Osteoblast (primary cell): ENCODE measurements at places on chromosomes 2 and 18. TPM values are rescaled to one million over a fixed set of nuclear protein-coding genes. Genes with fewer than 3 reads are reported as not detected.

- H3K4me3 ChIP-seq, result peak overlapping the region; percentile 13
- peak; percentile 32 for DNase-seq
Observed at GRCh38 chr2:102082571-102083392, 59.8 kb upstream of the IL1R1 start.

DNA sequence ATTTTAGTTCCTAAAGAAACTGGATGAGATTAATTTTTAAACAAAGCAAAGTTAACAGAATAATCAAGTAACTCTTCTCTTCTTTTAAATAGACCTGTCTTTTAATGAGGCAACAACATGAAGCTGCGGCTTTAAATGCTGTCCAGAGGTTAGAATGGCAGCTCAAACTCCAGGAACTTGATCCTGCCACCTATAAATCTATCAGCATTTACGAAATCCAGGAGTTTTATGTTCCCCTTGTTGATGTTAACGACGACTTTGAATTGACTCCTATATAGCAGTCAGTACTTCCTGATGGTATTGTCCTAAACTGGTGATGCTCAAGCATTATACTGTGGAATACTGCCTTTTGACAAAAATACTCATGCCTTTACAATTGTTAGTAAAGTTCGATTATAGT lies 53.7 kb upstream of the TWSG1 start:
- H3K4me1 ChIP-seq, result no peaks in the 10 kb centered on the region
- peaks cover 8% of the 10 kb centered on the region for H3K36me3 ChIP-seq
- H3K4me3 ChIP-seq, result no peak overlapping the region
- H3K27ac ChIP-seq, result no peak overlapping the region
- no peaks in the 10 kb centered on the region for H3K27me3 ChIP-seq

GRCh38 chr2:13001408-13001807 lies 284.7 kb downstream of the TRIB2 start:
- DNase-seq, result no peak
- H3K4me3 ChIP-seq, result no peak overlapping the region
- H3K27ac ChIP-seq, result no peak overlapping the region
- H3K27me3 ChIP-seq, result no peaks in the 10 kb centered on the region

DNA sequence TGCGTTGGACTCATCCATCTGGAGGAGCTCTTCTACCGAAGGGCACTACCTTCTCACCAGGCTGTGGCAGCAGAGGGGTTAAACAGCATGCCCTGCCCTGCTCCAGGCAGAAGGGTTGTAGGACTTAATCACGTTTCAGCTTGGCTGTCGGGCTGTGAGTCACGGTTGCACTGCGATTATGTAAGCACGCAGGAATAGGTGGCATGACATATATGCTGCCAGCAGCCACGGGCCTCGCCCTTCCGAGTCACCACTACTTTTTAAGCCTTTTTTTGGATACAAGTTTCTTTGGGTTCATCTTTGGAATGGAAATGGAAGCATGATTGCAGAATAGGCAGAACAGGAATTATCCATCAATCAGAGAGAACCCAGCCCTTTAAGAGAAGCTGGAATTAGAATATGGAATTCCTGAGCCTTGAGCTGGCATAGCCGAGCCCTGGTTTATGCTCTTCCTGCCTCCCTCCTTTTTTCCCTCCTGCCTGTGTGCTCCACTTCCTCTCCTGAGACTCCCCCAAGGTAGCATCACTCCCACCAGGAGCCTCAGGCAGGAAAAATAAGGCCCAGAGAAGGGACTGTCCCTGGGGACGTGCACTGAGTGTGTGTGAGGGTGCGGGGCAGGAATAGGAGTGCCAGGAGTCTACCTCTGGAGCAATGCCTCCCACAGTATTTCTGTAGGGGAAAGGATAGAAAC lies 86.8 kb downstream of the SEMA4F start:
- DNase-seq, result peak; percentile 85
- H3K27ac ChIP-seq, result peak overlapping the region; percentile 70
- peaks cover 30% of the 10 kb centered on the region for H3K4me1 ChIP-seq

DNA sequence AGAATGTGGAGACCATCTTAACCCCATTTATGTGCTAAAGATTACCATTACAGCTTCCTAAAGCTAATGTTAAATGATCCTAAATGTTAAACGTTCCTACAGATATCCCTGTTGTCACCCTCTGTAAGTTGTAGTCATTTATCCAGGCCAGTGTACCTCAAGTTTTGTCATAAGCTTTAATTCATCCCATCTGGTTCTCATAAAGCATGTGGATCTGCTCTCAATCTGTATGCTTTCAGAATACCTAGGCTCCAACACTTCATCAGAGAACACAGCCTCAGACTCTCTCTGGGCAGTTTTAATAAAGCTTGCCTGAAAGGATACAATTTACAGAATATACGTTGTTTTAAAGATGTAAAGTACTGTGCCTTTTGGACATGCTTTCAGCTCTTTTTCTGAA lies 4.2 kb upstream of the CCDC178 start:
- H3K27me3 ChIP-seq, result peaks cover 6% of the 10 kb centered on the region
- no peaks in the 10 kb centered on the region for H3K36me3 ChIP-seq
- H3K27ac ChIP-seq, result no peak overlapping the region
- no peaks in the 10 kb centered on the region for H3K4me1 ChIP-seq
- H3K4me3 ChIP-seq, result no peak overlapping the region
- no peak for DNase-seq

- DNase-seq, result no peak
- H3K4me1 ChIP-seq, result no peaks in the 10 kb centered on the region
- H3K27me3 ChIP-seq, result no peaks in the 10 kb centered on the region
Observed at GRCh38 chr2:23131066-23131575, 253.9 kb upstream of the KLHL29 start.

- peaks cover 62% of the 10 kb centered on the region for H3K36me3 ChIP-seq
- no peaks in the 10 kb centered on the region for H3K4me1 ChIP-seq
- no peaks in the 10 kb centered on the region for H3K27me3 ChIP-seq
- no peak overlapping the region for H3K4me3 ChIP-seq
- no peak for DNase-seq
Observed at GRCh38 chr2:191359133-191359532, 113.9 kb downstream of the MYO1B start.

DNA sequence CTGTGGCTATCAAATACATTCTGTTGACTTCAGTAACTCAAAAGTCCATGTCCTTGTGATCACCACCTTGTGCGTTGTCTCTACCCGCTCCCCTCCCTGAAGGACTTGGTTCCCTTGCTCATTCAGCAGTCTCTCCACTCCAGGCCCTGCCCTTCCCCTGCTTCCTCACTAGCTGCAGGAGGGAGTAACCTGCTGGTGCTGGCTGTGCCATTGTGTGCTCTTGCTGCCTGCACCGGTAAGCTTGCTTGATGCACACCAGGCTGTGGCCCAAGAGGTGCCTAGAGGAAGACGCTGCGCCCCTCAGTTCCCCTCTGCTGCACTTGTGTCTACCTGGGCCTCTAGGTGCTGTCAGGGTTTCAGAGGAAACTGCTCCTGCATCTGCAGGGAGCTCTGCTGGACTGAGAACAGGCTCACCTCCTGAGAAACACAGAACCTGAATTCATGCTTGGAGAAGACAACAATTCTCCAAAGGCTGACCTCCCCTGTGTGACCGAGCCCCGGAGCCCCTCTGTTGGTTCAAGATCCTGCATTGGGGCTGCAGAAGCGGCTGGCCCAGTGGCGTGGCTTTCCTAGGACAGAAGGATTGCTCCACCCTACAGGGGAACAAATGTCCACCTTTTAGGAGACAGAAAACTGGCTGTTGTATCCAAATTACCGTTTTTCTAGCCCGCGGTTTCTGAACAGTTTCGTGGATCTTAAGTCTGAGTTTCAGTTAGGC lies 33.6 kb downstream of the PTPRM start:
- no peaks in the 10 kb centered on the region for H3K27me3 ChIP-seq
- no peak overlapping the region for H3K4me3 ChIP-seq
- peaks cover 13% of the 10 kb centered on the region for H3K4me1 ChIP-seq
- H3K36me3 ChIP-seq, result no peaks in the 10 kb centered on the region
- DNase-seq, result no peak

VWA3B gene
- 0.59 TPM in 1 of 2 replicates, not detected in the other for total RNA-seq

GRCh38 chr2:241014764-241015163 lies 16.3 kb downstream of the SNED1 start:
- no peaks in the 10 kb centered on the region for H3K27me3 ChIP-seq
- H3K4me1 ChIP-seq, result peaks cover 9% of the 10 kb centered on the region
- H3K36me3 ChIP-seq, result peaks cover 2% of the 10 kb centered on the region
- DNase-seq, result no peak
- H3K4me3 ChIP-seq, result no peak overlapping the region

GRCh38 chr18:48534364-48534763 lies 4.5 kb upstream of the CTIF start:
- peak overlapping the region; percentile 27 for H3K27ac ChIP-seq
- peaks cover 24% of the 10 kb centered on the region for H3K4me1 ChIP-seq
- H3K4me3 ChIP-seq, result no peak overlapping the region

GRCh38 chr18:5029592-5029991 lies 167.5 kb downstream of the AKAIN1 start:
- H3K4me3 ChIP-seq, result no peak overlapping the region
- H3K4me1 ChIP-seq, result no peaks in the 10 kb centered on the region
- no peak for DNase-seq
- H3K27me3 ChIP-seq, result no peaks in the 10 kb centered on the region
- H3K36me3 ChIP-seq, result no peaks in the 10 kb centered on the region
- H3K27ac ChIP-seq, result no peak overlapping the region

LYPD6B gene
- 2.5 and 2.9 TPM in 2 replicates for total RNA-seq

DNA sequence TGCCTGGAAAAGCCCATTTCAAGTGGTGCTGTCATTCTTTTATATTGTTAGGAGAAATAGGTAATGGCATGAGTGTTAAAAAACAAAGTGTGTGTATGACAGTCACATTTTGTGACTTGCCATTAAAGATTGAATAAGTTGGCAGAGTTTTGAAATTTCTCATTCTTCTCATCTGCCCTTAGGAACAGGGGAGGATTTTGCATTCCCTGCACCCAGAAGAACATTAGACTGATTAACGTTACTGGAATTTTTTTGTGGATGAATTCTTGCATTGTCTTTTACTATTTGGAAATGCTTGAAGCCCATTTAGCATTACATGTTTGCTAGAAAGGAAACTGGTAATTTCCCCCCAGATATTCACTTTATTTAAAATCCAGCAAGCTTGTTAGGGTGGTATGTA lies 162.2 kb downstream of the BABAM2 start:
- H3K36me3 ChIP-seq, result no peaks in the 10 kb centered on the region
- H3K27me3 ChIP-seq, result no peaks in the 10 kb centered on the region
- no peak overlapping the region for H3K4me3 ChIP-seq
- H3K27ac ChIP-seq, result no peak overlapping the region
- DNase-seq, result no peak
- H3K4me1 ChIP-seq, result peaks cover 22% of the 10 kb centered on the region

RANBP2 gene
- 67.2 and 74.9 TPM in 2 replicates for total RNA-seq

DNA sequence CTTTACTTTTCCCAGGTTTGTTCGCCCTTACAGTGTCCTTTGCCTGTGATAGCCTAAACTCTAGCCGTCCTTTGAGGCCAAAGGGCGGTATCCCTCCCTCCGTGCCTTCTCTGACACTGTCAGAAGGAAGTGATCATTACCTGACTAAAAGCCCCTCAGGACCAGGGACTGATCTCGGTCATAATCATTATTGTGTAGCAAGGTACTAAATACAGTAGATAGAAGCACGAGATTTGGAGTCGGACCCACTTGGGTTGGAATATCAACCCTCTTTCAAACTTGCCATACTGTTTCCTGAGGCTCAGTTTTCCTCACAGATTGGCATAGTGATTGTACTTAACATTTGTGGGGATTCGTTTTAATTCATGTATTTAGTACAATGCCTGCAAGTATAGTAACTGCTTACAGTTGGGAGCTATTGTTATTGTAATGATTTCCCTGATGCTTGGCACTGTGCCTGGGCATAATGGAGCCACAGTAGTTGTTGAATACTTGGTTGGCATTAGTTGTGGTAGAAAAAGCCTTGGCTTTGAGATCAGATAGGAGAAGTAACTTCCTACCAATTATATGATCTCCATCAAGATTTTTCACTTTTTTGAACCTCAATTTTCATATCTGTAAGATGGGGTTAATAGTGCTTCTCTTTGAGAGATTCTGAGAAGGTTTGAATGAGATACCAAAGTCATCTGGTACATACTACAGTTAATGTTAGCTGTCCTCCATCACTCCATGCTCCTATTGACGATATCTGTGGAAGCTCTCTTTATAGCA lies 836 bp downstream of the STK11IP start:
- no peak for DNase-seq
- peaks cover 11% of the 10 kb centered on the region for H3K36me3 ChIP-seq
- peak overlapping the region; percentile 89 for H3K4me3 ChIP-seq
- H3K27ac ChIP-seq, result peak overlapping the region; percentile 91
- peaks cover 18% of the 10 kb centered on the region for H3K4me1 ChIP-seq

DNA sequence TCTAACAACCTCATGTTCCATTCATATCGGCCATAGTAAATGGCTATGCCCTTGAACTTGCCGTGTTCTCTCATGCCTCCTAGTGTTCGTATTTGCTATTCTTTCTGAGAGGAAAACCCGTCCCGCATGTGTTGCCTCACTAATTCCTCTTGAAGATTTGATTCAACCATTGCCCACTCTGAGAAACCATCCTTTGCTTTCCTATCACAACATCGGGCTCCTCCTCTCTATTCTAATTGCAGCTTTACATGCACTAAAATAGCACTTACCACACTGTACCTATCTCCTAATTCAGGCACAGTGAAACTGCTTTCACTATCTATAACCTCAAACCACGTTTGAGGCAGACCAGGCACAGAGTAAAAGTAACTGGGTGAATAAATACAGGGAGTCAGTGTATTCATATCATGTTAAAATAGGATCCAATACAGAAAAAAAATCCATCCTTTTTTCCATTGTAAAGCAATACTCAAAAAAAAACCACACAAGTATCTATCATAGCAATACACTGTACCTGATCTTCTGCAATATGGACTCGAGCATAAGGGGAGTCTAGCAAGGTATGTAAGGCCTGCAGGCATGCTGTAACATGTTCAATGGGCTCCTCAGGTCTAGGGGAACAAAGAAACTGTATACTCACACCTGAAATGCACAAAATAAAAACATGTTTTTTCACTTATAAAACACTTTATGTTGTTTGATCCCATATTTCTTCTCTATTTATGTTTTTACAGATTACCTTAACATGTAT lies 39.0 kb upstream of the STRN start:
- no peaks in the 10 kb centered on the region for H3K27me3 ChIP-seq
- H3K36me3 ChIP-seq, result peaks cover 30% of the 10 kb centered on the region
- no peak for DNase-seq
- H3K4me3 ChIP-seq, result no peak overlapping the region
- no peak overlapping the region for H3K27ac ChIP-seq

GRCh38 chr2:37316181-37316580 lies 8.5 kb downstream of the PRKD3 start:
- no peak for DNase-seq
- no peaks in the 10 kb centered on the region for H3K27me3 ChIP-seq
- peaks cover 11% of the 10 kb centered on the region for H3K36me3 ChIP-seq
- no peak overlapping the region for H3K27ac ChIP-seq
- H3K4me1 ChIP-seq, result peaks cover 10% of the 10 kb centered on the region

NOL4 gene
- total RNA-seq, result not detected in 2 replicates
